ENCODE measurements at places on chromosomes 16 and 17.

DNA sequence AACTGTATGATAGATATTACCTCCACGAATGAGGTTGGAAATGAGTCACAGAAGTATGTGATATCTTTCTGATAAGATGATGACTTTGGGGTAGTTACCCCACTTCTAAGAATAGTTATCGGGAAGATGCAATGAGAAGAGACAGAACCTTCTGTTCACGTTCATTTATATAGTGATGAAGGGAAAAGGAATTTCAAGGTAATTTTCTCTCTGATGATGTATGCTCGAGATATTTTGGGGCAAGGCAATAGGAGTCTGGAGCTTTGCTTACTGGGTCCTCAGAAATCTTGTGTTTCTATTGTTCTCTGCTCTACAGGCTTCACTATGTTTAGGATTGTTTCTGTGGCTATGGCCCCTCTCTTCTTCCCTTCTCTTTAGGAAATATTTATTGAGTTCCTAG lies 1389.6 kb downstream of the CDH8 start:
- no peak for DNase-seq

DNA sequence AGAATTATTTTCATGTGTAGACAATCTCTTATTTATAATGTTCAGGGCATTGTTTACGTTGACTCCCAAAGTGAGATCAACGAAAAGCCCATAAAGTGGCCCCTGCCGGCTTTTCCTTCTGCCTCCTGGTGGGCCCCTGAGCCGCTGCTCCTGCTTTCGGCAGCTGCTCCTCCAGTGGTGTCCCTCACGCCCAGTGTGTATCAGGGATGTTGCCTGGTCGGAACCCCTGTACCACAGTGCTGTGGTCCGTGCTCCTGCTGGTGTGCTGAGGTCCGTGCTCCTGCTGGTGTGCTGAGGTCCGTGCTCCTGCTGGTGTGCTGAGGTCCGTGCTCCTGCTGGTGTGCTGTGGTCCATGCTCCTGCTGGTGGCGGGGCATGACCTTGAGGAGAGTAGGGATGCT lies 107.6 kb downstream of the BANP start:
- no peak for DNase-seq

GRCh38 chr17:72301887-72302286 lies 181.1 kb downstream of the SOX9 start:
- no peak for DNase-seq

GRCh38 chr17:34242587-34243363 lies 12.3 kb upstream of the CCL2 start:
- DNase-seq, result no peak

DNA sequence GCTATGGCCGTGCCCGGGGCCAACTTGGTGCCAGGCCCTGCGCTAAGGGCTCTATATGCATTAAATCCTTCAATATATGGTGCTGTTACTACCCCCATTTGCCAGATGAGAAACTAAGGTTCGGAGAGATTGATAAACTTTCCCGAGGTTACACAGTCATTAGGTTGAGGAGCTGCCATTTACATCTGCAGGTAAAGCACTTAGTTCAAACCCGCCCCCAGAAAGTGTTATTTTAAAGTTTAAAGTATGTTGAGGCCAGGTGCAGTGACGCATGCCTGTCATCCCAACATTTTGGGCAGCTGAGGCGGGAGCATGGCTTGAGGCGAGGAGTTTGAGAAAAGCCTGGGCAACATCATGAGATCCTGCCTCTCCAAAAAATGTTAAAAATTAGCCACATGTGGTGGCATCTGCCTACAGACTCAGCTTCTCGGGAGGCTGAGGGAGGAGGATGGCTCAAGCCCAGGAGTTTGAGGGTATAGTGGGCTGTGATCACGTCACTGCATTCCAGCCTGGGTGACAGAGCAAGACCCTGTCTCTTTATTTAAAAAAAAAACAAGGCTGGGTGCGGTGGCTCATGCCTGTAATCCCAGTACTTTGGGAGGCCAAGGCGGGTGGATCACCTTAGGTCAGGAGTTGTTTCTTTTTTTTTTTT lies 264.7 kb downstream of the PARN start:
- DNase-seq, result no peak

DNA sequence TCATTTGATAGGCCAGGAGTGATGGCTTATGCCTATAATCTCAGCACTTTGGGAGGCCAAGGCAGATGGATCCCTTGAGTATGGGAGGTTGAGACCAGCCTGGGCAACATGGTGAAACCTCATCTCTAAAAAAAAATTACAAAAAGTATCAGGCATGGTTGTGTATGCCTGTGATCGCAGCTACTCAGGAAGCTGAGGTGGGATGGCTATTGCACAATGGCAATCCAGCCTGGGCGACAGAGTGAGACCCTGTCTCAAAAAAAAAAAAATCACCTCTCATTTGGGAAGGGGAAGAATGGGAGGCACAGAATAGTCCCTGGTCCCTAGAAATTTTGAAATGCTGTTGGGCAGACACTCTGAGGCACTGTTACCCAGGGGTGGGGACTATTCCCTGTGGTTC lies 35.2 kb downstream of the SLFN11 start:
- DNase-seq, result no peak

GRCh38 chr16:2767891-2768290 lies 9.2 kb downstream of the ELOB start:
- no peak for DNase-seq

DNA sequence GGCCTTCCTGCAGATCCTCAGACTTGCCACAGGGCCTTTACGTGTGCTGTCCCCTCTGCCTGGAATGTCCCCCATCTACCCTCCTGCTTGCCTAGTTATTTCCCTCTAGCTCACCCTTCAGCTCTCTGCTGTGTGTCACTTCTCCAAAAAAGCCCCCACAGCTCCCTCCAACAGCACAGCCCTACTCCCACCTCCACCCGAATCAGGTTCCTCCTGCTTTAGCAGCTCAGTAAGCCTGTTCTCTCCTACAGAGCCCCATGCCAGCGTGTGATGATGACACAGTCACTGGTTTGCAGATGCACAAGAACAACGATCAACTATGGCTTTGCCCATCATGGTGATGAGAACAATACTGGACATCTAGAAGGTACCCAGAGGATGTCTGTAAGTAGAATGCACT lies 7.1 kb upstream of the SAMD14 start:
- no peak for DNase-seq

DNA sequence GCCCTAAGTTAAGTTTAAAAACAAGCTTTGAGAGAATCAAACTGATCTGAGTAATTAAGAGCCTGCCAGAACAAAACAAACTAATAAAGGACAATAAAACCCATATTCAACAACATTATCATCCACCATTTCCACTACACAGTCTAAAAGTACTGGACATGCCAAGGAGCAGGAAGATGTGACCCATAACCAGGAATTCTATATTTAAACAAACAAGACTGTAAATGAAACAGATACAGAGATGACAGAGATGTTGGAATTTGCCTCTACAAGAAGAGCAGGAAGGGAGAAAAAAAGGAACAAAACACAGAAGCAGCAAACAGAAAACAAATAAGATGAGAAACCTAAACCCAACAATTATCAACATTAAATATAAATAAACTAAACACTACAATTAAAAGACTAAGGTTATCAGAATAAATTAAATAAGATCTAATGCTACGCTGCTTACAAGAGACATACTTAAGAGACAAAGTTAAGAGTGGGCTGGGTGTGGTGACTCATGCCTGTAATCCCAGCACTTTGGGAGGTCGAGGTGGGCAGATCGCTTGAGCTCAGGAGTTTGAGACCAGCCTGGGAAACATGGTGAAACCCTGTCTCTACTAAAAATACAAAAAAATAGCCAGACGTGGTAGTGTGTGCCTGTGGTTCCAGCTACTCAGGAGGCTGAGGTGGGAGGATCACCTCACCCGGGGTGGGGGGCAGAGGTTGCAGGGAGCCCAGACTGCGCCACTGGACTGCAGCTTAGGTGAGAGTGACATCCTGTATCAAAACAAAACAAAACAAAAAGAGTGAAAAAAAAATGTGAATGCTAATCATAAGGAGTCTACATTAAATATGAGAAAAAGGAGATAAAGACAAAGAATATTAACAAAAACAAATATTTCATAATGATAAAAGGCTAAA lies 50.6 kb downstream of the CREBBP start:
- DNase-seq, result no peak

GRCh38 chr17:76125922-76126321 lies 15.1 kb downstream of the FOXJ1 start:
- no peak for DNase-seq

- DNase-seq, result no peak
These were observed 4.9 kb downstream of the RUNDC1 start for GRCh38 chr17:42985225-42985624.

- no peak for DNase-seq
These were observed 777 bp downstream of the FOXN1 start for GRCh38 chr17:28506763-28507487.

- no peak for DNase-seq
These were observed 50.1 kb downstream of the KLHDC4 start for GRCh38 chr16:87715658-87716057.

DNA sequence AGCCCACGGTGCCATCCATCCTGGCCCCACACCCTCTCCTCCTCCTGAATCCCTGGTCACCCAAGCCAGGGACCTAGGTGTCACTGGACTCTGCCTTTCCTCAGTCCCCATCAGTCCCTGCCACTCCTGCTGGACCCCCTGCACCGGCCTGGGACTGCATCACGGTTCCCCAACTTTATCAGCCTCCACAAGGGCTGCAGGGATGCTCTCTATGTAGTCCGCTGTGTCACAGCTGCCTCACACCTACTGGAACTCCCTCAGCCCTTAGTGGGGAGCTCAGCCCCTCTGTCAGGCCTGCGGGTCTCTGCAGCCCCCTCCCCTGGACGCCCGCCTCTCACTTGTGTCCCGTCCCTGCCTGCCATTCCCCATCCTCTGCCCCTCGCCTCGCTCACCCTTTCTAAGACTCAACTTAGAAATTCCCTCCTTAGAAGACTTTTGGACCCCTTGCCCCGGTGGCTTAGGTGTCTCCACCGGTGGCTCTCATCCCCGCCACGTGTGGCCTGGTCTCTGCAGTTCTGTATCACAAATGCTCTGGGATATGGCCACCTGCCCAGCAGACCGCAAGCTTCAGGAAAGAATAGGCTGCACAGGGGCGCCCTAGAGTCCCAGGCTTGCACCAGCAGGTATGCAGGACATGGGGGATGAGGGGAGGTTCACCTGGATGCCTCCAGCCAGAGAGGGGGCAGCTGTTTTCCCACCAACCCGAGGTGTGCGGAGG lies 62.9 kb downstream of the PRMT7 start:
- DNase-seq, result no peak

DNA sequence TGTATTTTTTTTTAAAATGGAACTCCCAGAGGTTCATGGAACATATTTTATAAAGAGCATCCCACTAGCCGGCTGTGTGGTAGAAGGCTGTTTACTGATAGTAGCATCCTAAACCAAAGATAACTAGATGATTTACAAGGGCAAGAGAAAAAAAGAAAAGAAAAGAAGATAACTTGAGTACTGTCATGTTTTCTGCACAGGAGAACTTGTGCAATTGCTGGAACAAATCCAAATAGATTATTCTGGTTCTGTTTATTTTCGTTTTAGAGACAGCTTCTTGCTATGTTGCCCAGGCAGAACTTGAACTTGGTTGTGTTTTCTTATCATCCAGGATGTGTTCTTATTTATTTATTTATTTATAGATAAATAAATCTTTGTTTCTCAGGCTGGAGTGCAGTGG lies 20.9 kb upstream of the PPM1D start:
- no peak for DNase-seq

- DNase-seq, result no peak
These were observed 7.0 kb downstream of the IRX6 start for GRCh38 chr16:55330781-55331647.

DNA sequence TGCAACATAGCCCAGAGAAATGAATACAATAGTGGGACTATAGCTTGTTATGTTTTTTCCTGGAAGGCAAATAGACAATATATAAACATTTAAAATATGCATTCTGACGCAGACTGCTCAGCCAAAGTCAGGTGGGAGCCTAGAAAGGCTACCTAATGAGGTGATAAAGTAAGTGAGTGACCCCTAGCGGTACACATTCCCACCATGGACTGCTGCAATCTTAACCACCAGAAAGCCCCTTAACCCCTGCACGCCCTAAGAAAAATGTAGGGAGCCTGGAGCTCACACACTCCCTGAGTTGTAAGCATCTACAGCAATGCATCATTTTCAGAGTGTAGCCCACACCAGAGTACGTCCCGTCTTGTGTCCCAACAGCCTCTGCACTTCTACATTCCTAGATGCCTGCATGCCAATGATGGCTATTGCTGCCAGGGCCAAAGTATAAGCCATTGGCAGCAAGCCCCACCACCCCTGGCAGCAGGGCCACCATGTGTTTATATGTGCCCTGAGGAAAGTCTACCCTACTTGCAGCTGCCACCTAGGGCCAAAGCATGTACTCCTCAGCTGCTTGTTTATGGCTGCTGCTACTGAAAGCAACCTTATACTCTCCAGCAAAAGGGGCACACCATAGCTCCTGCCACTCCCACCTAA lies 127.6 kb downstream of the KIF2B start:
- DNase-seq, result no peak

- DNase-seq, result no peak
These were observed 14.2 kb downstream of the CX3CL1 start for GRCh38 chr16:57386381-57386951.

GRCh38 chr16:15749371-15749770 lies 99.3 kb downstream of the NDE1 start:
- no peak for DNase-seq

DNA sequence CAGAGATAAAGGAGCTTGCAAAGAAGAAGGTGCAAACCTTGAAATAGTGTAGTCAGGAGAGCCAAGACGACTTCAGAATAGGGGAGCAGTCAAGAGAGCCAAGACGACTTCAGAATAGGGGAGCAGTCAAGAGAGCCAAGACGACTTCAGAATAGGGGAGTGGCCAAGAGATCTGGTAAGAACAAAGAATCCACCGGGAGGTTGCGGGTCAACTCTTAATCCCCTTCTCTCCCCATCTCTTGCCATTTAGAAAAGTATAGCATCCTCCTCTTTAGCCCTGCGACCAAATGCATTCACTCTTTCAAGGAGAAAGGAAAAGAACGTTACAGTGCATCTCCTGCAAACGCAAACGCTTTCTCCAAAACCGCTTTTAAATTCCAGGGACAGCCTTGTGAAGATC lies 713 bp downstream of the KNOP1 start:
- no peak for DNase-seq

GRCh38 chr17:82876149-82876548 lies 36.3 kb upstream of the ZNF750 start:
- no peak for DNase-seq

- no peak for DNase-seq
These were observed 28.6 kb downstream of the METTL16 start for GRCh38 chr17:2483084-2483483.

DNA sequence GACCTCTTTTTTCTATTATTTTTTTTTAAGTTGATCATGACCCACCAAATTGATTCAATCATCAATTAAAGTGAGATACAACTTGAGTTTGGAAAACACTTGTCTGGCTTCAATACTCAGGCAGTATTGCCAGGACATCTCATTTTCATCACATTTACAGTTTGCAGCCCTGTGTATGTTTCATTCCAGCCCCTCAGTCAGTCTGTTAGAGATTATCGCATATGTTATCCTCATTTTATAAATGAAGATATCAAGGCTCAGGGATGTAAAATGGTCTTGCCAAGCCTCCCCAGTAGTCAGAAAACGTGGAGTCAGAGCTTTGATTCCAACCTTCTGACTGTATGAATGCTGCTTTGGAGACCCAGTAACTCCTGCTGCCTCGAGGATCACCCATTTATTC lies 87.3 kb upstream of the CACNG3 start:
- no peak for DNase-seq

Data from cortex of kidney (tissue), 1 donor.